ENCODE measurements at places on chromosomes 12 and 14.
A peak's percentile ranks its signal among the peaks of the same experiment; 100 is the strongest.

DNA sequence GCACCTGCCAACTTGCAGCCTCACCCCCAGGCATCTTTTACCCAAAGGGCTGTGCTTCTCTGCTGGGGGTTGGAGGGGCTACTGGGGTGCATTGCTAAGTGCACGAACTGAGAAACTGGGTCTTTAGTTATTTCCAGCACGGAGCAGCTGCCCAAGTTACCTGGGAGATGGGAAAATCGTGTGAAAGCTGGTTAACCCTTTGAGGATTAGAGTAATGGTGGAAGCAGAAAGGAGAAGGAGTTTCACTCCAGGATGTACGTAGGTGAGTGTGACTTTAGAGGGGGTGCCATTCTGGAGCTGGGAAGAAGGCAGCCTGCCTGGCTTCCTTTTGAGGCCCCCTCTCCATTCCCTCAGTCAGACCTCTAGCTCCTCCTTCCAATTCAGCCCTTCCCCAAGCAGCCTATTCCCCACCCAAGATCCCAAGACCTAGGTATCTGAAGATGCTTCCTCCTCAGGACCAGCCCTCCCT lies 1.0 kb upstream of the ADCY6 start:
- DNase-seq: no peak

GRCh38 chr14:51400139-51400538 lies 160.1 kb downstream of the TMX1 start:
- no peak for DNase-seq

- DNase-seq: no peak
Observed at GRCh38 chr12:1913377-1914113, 4.9 kb downstream of the CACNA2D4 start.

DNA sequence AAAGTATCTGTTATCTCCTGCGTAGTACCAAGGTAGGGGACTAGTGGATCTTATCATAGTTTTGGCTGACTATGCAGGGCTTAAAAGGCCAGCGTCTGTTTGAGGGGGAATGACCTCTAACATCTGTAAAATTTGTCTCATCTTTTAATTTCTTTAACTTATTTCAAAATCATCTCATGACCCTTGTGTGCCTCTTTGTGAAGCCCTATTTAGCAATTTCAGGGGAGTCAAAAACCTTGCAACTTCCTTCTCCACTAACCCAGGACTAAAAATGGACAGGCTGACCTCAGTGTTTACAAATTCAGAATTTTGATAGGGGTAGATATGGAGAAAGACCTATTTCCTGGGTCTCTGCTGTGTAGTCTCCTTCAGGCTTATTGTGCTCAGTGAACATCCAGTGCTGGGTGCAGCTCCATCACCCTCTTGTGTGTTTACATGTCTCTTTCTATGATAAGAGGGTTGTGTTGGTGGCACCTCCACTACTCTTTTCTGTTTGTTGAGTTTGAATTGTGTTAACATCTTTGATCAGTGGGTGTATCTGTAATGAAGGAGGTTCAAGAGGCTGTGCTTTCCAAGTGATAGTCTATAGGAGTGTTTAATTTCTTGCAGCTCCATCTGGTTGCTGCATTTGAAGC lies 14.3 kb downstream of the NECAP1 start:
- DNase-seq: no peak

DNA sequence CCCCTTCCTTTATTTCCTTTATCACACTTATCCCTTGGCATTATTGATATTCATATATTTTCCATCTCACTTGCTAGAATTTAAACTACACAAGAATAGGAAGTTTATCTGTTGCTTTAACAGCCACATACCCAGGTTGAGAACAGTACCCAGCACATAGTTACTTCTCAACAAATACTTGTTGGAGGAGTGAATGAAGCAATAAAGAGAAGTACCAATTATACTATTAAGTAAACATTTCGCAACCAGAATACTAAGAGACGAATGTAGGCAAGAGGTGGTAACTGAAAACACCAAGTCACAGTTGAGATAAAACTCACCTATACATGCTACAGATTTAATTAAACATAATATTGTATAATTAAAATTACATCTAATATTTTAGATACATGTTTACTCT lies 110.9 kb downstream of the FSCB start:
- no peak for DNase-seq

GRCh38 chr14:74977901-74978385 lies 22.5 kb upstream of the PGF start:
- no peak for DNase-seq

DNA sequence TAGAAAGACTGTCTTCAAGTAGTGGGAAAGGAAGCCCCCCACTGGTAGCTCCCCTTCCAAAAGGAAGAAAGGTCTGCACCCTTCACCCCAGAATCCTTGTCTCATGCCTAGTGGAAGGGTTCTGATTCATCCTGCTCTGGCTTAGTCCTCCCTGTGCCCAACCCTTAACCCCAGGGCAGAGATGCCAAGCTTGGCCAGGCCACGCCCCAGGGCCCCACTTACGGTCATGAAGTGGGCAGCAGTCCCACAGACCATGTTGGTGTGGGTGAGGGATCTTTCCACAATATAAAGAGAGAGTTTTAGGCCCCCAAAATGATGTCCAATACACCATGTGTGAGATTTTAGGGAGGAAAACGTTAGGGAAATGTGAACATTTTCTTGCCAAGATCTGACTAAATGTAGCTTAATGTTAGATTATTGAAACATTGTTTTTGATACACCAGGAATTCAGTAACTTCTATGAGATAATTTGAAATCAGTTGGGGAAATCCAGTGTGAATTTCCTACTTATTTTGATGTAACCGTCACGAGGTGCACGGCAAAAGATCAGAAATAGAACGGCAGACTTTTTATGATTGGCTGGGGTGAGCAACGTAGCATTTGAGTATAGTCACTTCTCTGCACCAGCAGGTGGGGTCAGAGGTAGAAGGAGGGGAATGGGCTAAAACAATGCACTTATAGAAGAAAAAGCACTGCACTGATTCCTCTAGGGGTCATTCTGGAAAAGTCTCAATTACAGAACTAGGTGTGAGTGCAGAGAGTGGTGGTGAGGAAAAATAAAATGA lies 8.2 kb upstream of the SSPN start:
- no peak for DNase-seq

DNA sequence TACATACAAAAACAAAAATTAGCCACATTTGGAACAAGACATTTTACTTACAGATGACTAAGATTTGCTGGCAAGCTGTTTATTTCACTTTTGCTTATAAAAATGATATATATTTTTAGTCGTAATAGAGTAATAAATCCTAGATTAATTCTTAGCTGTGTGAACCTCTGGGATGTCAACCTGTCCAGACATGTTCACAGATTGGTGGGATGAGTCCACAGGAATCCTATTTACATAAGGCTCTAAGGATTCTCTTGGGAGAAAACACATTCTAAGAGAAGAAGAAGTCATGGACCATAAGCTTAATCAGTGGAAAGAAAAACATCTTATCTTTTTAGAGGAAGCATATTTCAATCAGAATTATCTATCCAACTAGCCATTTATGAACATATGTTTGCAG lies 797.4 kb downstream of the C12orf50 start:
- DNase-seq: no peak

DNA sequence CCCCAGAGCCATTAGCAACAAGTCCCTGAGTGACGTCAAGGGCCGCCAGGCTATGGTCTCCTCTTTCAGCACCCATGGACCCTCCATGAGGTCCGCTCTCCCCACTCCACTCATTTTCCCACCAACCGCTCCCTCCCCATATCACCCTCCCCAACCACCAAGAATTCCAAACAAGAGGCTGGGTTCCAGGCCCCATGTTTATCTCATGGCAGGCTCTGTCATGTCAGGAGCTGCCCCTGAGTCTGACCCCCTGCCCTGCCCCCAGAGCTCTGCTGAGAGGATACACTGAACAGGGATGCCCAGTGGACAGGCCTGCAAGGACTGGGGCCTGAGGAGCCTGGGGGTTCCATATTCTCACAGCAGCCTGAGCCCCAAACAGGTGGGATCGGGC lies 21.6 kb upstream of the SMUG1 start:
- DNase-seq: no peak

GRCh38 chr14:51053157-51053556 lies 41.7 kb downstream of the TRIM9 start:
- DNase-seq: no peak

- DNase-seq: no peak
Observed at GRCh38 chr14:54170301-54170700, 213.7 kb upstream of the BMP4 start.

- DNase-seq: no peak
Observed at GRCh38 chr12:51005671-51006070, 20.5 kb downstream of the SLC11A2 start.

DNA sequence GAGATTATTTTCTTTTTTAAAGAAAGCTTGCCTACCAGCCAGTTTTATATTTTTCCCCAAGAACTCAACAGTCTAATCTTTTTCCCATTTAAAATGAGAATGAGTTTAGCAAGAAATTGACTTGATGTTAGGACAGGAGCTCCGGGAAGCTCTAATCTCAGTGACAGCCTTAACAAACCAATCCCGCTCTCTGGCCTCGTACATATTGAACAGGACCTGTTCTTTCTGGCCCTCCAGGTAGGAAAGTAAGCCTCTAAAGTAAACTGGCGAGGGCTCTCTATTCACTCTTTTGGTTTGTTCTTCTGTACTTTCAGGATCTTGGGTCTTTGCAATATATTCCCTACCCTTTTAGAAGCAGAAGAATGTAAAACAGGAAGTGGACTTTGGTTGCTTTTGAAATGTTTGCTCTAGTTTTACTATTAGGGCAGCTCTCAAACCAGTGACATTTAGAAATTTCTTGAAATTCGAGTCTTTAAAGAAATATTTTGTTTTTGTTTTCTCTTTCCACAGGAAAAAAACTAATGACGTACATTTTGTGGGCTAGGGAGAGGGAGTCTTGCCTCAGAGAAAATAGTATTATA lies 17.9 kb upstream of the NPAS3 start:
- DNase-seq: no peak

- DNase-seq: no peak
Observed at GRCh38 chr14:34890937-34891336, 15.8 kb upstream of the BAZ1A start.

- DNase-seq: no peak
Observed at GRCh38 chr12:114688256-114688845, 4.4 kb upstream of the TBX3 start.

- DNase-seq: no peak
Observed at GRCh38 chr14:106021832-106022231, 495.4 kb downstream of the TMEM121 start.

DNA sequence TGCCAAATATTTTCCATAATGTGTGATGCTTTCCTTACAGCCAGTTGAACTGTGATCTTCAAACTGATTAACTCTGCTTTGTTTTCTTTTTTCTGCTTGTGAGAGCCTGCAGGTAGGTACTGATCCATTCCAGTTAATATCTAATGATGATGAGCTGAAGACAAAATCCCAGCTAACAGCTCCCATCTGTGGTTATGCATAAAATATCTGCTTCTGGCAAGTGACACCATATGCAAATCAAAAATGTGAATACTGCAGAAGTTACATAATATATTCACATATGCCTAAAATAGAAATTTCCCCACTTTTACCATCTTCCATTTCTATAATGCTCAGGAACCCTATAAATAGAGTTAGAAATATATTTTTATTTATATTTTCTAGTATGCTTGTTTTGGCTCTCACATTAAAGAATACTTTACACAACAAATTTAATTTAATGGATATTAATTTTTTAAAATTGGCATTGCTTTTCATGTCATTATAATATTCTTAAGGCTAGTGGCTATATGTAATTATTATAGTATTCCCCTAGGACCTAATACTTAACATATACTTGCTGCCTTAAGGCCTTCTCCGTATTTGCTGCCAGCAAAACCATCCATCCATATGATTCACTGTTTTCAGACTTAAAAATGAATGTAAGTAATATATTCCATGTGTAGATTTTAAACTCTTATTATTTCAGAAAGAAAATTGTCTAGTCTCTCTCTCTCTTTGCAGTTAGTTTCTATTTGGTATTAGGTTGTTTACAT lies 83.8 kb downstream of the CCER1 start:
- no peak for DNase-seq

GRCh38 chr14:30991408-30991807 lies 34.0 kb upstream of the AP4S1 start:
- no peak for DNase-seq

- DNase-seq: no peak
Observed at GRCh38 chr14:60487211-60487610, 1.3 kb upstream of the C14orf39 start.

- no peak for DNase-seq
Observed at GRCh38 chr12:51529651-51529970, 61.4 kb upstream of the SCN8A start.

GRCh38 chr12:39807043-39807442 lies 187.4 kb upstream of the ABCD2 start:
- DNase-seq: no peak

DNA sequence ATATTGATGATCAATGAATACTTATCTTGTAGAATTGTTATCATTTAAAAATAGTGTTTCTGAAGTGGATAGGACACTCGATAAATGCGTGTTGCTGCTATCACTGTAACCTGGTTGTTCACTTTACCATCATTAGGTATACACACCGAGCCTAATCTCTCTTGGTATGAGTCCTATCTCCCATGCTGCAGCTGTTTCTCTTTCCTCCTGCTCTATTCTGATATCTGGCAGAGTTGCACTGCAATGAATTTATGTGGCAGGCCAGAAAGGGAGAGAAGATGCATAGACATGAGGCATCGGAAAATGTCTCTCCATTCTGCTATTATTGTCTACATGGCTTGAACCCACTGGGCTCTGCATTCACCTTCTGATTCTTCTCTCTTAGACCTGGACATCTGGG lies 26.7 kb downstream of the KCNK10 start:
- no peak for DNase-seq

DNA sequence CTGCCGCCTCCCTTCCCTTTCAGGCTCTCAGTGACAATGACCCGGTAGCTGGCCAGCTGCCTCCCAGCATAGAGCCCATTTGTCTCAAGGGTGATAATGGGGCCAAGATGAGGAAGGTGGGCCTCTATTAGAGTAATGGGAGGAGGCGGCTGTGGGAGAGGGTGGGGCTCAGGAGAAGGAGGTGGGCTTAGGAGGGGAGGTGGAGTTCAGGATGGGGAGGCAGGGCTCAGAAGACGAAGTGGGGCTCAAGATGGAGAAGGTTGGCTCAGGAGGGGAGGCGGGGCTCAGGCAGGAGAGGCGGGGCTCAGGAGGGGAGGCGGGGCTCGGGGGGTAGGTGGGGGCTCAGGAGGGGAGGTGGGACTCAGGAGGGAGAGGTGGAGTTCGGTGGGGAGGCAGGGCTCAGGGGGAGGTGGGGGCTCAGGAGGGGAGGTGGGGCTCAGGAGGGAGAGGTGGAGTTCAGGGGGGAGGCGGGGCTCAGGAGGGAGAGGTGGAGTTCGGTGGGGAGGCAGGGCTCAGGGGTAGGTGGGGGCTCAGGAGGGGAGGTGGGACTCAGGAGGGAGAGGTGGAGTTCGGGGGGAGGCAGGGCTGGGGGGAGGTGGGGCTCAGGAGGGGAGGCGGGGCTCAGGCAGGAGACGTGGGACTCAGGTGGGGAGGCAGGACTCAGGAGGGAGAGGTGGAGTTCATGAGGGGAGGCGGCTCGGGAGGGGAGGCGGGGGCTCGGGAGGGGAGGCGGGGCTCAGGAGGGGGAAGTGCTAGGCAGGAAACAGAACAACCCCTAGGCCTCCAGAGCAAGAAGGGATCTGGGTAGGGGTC lies 36.8 kb downstream of the IQSEC3 start:
- DNase-seq: peak; percentile 93

Measured in NCI-H1105 (cell line).